ENCODE measurements at places on chromosomes 5 and 9.

DNA sequence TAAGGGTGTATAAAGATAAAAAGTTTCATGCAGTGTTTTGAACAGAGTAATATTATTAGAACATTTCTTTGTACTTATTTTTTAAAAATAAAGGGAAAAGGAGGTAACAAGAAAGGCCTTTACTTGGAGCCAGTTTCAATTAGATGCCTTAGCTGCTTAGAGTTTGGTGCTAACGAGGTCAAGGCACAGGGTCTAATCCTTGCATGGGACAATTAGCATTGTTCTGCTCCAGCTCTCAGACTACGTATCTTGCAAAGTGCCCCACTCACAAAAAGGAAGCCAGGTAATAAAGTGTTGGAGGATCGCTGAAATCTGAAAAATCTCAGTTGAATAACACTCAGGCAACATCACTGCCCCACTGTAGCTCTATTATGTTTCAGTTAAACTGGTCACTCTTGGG lies 2011.3 kb downstream of the EFNA5 start:
- DNase-seq, result no peak

GRCh38 chr5:158264264-158264663 lies 405.3 kb upstream of the CLINT1 start:
- no peak for DNase-seq

DNA sequence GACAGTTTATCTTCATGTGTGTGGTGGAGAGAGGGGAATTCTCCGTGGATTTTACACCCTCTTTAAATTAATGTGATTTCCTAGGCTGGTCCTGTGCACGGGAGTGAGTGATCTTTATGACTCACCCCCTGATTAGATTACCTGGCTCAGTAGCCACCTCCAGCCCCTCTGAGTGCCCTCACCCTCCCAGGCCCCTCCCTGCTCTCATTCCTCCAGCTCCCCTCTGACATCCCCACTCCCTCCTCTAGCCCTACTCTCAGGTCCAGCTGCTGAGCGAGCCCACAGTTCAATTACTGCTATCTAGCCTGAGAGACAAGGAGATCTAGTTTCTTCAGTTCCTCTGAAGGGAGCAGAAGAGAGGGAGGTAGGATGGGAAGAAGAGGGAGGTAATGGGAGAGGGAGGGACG lies 61.8 kb upstream of the ARAP3 start:
- DNase-seq, result no peak

DNA sequence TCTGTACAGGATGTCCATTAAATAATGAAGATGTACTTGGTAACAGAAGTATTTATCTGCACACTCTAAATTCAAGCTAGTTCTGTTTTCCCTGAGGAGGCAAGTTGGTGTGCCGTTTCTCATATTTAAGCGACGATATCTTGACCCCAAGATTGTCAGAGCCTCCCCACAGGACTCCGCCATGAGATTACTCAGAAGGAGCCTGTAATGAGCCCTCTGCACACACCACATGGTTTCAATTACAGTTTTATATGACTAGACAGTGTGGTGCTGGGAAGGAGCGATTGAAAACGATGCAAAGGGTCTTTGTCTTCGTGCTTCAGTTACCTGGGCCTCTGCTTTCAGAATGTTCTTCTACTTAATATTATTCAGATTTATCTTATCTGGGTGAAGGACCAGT lies 840.4 kb upstream of the WWC1 start:
- DNase-seq, result no peak

DNA sequence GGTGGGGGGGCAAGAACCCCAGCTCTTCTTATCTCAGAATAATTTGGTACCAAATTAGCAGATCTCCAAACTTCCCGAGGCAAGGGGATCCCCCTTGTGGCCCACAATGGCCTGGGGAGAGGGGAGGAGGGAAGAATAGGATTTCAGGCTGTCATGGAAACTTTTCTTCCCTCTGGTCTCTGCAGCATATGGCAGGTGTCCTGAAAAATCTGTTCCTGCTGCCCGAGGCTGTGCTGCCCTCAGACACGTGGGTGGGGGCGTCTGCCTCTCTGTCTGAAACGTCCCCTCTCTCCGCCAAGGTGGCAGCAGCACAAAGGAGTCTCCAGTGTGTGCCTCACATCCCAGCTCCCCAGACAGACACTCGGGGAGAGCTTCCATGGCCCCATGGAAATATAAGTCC lies 34.0 kb downstream of the CCNJL start:
- no peak for DNase-seq

DNA sequence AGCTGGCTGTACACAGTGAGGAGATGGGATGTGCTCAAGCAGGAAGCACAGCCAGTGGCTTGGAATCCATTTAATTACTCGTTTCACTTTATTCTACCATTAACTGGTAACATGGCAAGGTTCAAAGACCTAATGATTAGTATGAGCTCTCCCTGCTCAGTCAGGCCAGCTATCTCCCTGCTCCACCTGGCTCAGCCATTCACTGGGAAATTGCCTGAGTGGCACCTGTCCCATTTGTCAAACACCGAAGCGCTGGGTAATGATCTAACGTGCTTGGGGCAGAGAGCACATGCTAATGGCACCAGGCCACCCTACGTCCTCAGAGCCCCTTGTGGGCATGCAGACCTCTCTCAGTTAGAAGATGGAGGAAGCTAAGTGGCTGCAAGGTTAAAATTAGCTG lies 162.2 kb downstream of the TTLL11 start:
- no peak for DNase-seq

- no peak for DNase-seq
Measured at GRCh38 chr5:23763170-23763569, 255.8 kb downstream of the PRDM9 start.

DNA sequence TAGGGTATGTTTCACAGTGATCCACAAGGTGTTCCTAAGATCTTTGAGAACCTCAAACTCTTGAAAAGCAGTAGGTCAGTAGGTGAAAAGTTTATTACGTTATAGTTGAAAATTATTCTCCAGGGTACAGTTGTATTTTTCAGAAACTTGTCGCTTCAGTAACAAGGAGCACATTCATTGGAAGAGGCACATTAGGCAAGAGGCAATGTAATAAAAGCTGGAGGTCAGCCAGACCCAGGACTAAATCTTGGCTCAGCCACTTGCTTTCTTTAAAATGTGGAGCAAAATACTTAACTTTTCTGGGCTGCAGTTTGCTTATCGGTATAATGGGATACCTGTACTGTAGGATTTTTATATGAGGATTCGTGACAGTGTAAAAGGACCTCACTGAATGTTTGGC lies 45.6 kb downstream of the TLE4 start:
- peak; percentile 38 for DNase-seq

DNA sequence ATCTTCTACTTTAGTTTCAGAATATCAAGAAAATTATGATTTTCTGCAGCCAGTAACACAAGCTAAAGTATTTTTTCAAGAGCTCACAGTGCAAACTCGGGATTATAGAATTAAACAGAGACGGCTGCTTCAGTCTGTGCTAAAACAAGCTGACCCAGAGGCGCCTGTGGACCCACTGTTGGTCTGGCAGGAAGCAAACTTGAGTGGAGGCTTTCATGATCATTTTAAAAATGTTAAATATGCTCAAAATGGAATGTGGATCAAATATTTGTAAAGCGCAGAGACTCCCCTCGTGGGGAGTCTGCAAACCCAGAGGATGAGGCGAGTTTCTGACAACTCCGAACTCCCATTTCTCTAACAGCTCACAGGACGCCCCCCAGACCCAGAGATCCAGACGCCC lies 13.0 kb downstream of the ROR2 start:
- DNase-seq, result no peak
